ENCODE measurements at places on chromosomes 13 and 19. TPM values are rescaled to one million over a fixed set of nuclear protein-coding genes. Genes with fewer than 3 reads are reported as not detected.

- no peak for DNase-seq
- no peaks in the 10 kb centered on the region for H3K36me3 ChIP-seq
- H3K27me3 ChIP-seq: no peaks in the 10 kb centered on the region
- H3K27ac ChIP-seq: no peak overlapping the region
- no peak overlapping the region for H3K4me3 ChIP-seq
Measured at GRCh38 chr13:76965759-76966421, 17.6 kb downstream of the ACOD1 start.

DNA sequence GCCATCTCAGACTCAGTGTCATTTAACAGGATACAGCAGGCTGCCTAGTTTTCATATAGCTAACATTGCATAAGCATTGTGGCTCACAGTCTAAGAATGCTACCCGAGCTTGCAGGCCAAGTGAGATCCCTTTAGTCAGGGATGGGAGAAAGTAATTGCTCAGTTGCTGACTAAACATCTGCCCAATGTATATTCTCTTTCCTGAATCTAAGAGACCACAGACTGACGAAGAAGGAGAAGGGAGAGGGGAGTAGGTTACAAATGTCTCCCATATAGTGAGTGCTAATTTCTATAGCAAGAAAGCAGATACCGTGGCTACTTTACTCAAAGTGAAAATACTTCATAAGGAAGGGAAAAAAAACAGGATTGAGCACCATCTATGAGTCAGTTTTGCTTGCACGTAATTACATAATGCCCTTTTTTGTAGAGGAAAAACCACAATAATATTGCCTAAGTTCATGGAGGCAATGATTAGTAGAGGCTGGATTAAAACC, 453.9 kb downstream of the COG6 start:
- no peaks in the 10 kb centered on the region for H3K27me3 ChIP-seq
- no peak overlapping the region for H3K27ac ChIP-seq
- no peak overlapping the region for H3K4me3 ChIP-seq
- H3K36me3 ChIP-seq: no peaks in the 10 kb centered on the region
- H3K4me1 ChIP-seq: no peaks in the 10 kb centered on the region
- no peak for DNase-seq

DNA sequence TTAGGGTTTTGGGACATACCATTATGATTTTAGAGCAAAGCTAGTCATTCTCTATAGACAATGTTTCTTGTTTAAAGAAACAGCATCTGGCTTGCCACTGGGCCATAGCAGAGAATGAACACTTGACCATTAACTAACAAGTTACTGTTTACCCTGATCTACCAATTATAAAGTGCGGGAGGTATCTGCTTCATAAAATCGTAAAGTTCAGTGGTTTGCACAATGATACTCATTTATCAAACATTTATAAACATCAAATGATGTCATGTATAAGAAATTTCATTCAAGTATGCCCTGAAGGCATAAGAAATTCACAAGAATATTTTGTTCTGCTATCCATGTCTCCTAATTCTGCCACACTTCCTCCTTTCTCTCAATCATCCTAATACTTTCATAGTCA, 139.2 kb downstream of the PCDH20 start:
- H3K4me3 ChIP-seq: no peak overlapping the region
- DNase-seq: no peak
- H3K27ac ChIP-seq: no peak overlapping the region
- no peaks in the 10 kb centered on the region for H3K4me1 ChIP-seq

DNA sequence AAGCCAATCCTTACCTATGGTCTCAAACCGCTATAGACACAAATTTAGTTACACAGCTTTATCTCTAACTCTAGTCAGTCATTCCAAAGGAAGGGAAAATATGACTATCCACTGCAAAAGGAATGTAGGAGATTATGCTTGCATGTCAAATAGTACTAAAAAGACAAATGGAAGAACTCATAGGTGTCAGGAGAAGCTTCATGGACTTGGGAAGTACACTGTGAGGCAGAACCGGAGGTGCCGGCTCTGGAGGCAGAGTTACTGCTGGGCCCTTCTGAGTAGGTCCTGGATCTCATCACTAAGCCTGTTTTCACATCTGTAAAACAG, 97.5 kb downstream of the FOXO1 start:
- no peaks in the 10 kb centered on the region for H3K36me3 ChIP-seq
- no peaks in the 10 kb centered on the region for H3K4me1 ChIP-seq
- no peak overlapping the region for H3K4me3 ChIP-seq
- no peaks in the 10 kb centered on the region for H3K27me3 ChIP-seq
- H3K27ac ChIP-seq: no peak overlapping the region

Gene KLK2
- 0.74 TPM for total RNA-seq
